Thyroid gland (tissue), 4 donors: ENCODE measurements at places on chromosomes 5 and 9.
A peak's percentile ranks its signal among the peaks of the same experiment; 100 is the strongest.

- no peak for DNase-seq
These were observed 30.5 kb upstream of the CSF1R start for GRCh38 chr5:150116667-150117400.

DNA sequence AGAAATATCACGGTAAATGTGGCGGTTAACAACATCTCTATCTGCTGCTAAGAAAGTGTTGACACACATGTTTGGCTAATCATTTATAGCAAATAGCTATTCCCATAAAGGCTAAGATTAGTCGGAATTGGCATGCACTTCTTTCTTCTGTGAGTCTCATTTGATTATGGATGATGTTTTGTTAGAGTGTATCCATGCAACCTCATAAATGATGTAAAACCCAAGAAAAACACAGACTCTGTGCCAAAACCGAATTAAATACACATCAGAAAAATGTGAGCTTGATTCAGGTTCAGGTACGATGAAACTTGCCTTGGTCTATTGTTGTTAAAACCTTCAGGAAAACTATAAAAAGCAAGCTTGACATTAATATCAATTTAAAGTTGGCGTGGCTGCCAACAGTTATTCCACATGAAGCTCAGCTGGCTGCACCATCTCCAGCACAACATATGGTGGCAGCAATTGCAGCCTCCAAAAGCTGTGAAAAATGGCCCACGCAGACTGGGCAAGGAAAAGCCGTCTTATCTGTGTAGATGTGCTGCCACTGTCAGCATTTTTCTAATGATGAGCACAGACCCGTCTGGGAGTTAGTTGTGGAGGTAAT is 41.1 kb upstream of the ICE1 start:
- no peak for DNase-seq

DNA sequence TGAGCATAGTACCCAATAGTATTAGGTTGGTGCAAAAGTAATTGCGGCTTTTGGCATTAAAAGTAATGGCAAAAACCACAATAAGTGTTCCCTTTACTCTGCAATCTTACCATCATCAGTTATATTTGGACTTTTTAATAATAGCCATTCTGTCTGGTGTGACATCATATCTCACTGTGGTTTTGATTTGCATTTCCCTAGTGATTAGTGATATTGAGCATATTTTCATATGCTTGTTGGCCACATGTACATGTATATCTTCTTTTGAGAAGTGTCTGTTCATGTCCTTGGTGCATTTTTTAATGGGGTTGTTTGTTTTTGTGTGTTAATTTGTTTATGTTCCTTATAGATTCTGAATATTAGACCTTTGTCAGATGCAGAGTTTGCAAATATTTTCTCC is 289.9 kb downstream of the FAM170A start:
- no peak for DNase-seq

DNA sequence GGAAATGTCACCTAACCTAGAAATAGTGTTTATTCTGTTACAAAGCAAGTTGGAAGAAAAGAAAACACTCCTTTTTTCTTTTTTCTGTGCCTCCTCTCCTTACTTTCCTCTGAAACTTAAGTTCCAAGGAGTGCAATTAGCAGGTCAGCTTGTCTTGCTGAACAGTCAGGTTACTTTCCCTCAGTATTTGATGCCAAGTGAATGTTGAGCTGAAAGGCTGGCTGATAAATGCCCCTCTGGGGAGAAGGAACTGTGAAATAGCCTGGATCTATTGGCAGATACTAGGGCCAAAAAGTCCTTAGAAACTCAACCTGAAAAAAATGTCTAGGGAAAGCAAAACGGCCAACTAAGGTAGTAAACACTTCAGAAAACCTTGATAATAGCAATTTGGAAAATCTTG is 43.6 kb downstream of the GRIA1 start:
- DNase-seq = no peak

GRCh38 chr9:38334234-38334633 is 58.3 kb upstream of the ALDH1B1 start:
- no peak for DNase-seq

GRCh38 chr5:35341189-35341588 is 110.9 kb upstream of the PRLR start:
- DNase-seq = no peak

GRCh38 chr9:79776581-79776980 is 204.8 kb downstream of the TLE4 start:
- DNase-seq = no peak

GRCh38 chr5:161230221-161230620 is 316.3 kb downstream of the GABRB2 start:
- DNase-seq = no peak

- no peak for DNase-seq
These were observed 690.4 kb downstream of the SLCO4C1 start for GRCh38 chr5:101605700-101606099.

- DNase-seq = no peak
These were observed 439.5 kb upstream of the RGMB start for GRCh38 chr5:98333921-98334320.

GRCh38 chr5:152462021-152462721 is 57.1 kb upstream of the NMUR2 start:
- DNase-seq = no peak

DNA sequence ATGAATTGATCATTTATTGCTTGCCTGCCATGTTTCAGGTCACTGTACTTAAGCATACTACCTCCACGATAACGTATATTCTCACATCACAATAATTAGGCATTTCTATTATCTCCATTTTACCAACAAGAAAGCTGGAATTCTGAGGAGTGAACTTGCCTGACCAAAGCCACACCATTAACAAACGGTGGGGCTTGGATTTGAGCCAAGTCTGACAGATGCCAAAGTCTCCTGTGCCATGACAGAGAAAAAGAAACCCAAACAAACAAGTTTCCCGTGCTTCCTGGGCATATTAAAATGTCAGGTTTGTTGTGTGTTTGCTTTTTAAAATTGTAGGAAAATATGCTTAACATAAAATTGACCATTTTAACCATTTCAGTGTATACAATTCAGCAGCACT is 40.8 kb upstream of the KCNV2 start:
- DNase-seq = peak; percentile 18

DNA sequence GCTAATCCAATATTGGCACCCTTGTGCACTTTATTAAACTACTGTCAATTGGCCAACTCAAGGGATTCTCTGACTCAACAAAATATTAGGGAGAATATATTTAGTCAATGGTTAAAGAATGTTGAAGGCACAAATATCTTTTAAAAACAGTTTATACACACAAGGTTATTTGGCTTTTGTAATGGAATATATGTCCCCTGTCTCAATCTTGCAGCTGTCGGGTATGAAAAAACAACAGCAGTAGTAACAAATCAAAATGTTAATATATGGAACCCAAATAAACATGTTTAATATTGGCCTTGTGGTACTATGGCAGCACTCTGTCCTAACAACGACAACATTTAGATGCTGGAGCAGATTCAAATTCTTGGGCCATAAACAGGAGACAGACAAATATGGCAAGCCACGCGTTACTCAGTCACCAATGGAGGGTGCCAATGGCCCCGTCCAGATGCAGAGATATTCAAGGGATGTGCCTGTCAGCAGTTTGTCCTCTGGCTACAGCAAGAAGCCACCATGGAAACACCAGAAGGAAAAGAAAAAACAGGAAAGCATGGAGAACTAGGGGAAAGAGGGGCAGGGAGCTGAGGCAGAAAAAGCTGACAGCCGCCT is 342.0 kb downstream of the NDUFS4 start:
- no peak for DNase-seq

DNA sequence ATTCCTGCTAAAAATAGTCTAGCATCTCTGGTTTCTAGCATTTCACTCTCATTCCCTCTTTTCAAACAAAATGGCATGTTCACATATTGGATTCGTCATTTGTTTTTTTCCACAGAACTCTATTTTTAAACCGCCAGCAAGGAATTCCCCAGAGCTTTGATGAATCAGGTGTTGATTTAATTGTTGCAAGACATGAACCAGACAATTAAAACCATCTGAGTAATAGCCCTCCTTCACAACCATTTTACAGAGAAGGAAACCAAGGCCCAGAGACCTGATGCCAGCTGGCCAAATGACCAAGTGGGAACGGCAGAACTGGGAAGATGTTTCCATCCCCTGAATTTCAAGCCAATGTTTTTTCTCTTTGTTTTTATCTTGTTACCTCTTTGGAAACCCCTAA is 167.0 kb downstream of the CAAP1 start:
- DNase-seq = no peak

DNA sequence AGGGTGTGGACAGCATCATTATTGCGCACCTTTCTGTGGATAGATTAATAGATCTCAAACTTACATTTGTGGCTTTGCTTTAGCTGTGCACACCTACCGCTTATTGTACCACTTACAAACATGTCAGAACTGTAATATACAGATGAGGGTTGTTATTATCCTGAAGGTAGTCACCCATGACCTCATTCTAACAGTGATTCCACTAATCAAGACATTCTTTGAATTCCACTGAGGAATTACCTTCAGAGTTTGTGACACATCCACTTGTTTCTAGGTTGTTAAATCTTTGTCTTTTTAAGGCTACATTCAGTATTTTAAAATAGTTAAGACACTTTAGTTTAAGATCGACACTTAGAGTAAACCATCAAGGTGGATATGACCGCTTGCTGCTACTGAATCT is 7.8 kb downstream of the KCNV2 start:
- no peak for DNase-seq

- peak; percentile 43 for DNase-seq
These were observed 177.6 kb upstream of the SMARCA2 start for GRCh38 chr9:1837453-1838084.

DNA sequence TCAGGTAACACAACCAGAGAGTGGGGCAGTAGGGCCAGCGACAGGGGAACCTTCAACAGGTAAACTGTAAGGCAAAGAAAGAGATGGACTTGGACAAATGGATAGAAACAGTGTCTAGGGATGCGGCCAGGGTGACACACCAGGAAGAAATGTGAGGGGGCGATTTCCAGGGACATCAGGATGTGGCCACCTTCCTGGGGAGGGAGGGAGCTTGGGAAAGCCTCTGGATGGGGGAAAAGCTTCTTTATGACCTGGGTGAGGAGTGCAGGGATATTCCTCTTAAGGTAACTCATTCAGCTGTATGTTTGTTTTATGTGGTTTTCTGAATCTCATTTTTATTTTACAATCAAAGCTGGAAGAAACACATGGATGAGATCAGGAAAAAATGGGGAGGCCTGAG is 11.9 kb upstream of the NXNL2 start:
- DNase-seq = no peak

GRCh38 chr9:128340691-128341434 is 536 bp downstream of the SLC27A4 start:
- DNase-seq = no peak

DNA sequence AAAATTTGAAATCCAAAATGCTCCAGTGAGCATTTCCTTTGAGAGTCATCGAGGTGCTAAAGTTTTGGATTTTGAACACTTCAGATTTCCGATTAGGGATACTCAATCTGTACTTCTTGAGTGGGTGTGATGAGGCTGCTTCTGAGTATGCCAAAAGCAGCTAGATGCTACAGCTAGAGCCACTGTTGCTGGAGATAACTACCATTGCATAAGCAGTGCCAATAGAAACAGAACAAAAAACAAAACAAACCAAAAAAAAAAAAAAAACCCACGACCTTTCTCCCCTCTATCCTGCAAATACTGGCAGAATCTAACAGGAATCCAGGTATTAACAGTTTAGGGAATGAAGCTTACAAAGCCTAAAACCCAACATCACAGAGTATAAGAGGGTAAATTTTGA is 43.5 kb downstream of the PKD2L2 start:
- DNase-seq = no peak

GRCh38 chr5:399296-400281 is 43.4 kb upstream of the EXOC3 start:
- DNase-seq = peak; percentile 78

- DNase-seq = no peak
These were observed 101.9 kb downstream of the ADAMTS2 start for GRCh38 chr5:179243333-179243732.

DNA sequence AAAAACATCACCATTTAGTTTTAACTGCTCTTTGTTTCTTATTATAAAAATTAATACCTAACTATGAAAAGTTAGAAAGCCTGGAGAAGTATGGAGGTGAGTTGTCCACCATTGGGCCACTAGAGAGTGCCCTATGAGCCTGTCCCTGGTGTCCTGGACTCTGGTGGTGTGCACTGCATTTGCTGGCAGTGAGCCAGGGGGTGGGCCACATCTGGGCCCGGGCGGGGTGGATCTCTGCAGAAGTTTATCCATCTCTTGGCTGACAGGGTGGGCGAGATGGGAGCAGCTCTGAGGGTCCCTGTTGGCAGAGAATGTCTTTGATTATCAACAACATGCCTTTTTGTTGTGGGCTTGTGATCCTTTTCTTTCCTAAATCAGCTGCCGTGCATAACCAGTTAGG is 8.2 kb downstream of the TENT4A start:
- DNase-seq = no peak

DNA sequence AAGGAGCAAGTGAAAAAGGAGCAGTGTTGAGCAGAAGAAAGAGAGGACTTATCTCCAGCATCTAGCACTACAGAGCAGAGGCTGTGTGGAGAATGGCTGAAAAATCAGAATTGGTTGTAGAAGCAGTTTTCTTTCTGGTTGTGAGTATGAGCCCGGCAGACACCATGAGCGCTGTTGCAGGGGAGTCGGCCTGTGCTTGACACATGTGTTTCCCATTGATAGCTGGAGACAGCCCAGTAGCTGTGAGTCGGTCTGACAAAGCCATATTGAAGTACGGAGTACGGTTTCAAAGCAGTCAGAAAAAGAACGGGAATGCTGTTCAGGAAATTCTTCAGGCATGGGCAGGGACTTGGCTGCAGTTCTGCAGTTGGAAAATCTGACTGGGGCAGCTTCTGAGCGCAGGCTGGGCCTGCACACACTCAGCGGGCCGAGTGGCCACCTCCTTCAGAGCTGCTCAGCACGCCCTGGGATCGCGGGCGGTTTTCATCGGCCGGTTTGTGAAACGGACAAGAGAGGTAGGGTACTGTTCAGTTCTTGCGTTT is at the start of gene SGCD:
TSS of gene SGCD (plus strand) at position 447 of the 542 bp plus-strand sequence.
- peak; percentile 80 for DNase-seq

- DNase-seq = no peak
These were observed 3.1 kb upstream of the B4GALT7 start for GRCh38 chr5:177596775-177597238.

GRCh38 chr5:130992621-130993020 is 172.4 kb downstream of the HINT1 start:
- DNase-seq = no peak

- no peak for DNase-seq
These were observed 453.3 kb downstream of the BNC2 start for GRCh38 chr9:16417161-16417560.

DNA sequence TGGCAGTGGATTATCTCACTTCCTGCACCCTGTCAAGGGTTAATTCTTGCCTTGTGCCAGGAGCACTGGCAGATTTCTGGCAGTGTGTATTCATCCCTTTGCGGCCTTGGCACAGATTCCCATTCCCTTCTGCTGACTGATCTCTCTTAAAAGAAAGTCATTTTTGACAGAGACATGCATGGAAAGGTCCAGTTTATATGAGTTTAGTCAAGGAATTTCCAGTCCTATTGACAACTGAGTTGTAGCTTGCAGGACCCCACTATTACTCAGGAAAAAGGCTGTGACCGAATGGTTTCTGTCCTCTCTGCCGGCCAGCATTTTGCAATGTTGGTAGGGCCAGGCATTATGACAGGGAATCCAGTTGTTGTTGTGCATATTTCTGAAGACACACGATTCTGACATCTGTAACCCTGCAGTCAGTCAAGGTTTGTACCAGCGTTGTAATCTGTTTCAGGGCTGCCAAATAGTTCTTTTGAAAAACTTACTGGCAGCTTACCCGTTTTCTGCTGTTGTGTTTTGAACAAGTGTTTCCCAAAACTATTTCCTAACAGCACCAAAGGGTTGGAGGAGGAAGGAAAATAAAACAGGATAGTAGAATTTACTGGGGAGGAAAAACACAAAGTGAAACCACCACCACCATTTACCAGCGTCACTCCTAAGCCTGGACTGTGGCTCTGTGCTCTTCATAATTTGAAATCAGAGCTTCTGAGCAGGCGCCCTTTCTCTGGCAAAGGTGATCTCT is 243.4 kb upstream of the KLF4 start:
- peak; percentile 62 for DNase-seq
